Stimulated activated CD4-positive, alpha-beta T cell treated with anti-CD3 and anti-CD28 coated beads, TNF-alpha, amount 100 ng/mL, for 24 hours (primary cell): ENCODE measurements at places on chromosomes 1 and 21.

DNA sequence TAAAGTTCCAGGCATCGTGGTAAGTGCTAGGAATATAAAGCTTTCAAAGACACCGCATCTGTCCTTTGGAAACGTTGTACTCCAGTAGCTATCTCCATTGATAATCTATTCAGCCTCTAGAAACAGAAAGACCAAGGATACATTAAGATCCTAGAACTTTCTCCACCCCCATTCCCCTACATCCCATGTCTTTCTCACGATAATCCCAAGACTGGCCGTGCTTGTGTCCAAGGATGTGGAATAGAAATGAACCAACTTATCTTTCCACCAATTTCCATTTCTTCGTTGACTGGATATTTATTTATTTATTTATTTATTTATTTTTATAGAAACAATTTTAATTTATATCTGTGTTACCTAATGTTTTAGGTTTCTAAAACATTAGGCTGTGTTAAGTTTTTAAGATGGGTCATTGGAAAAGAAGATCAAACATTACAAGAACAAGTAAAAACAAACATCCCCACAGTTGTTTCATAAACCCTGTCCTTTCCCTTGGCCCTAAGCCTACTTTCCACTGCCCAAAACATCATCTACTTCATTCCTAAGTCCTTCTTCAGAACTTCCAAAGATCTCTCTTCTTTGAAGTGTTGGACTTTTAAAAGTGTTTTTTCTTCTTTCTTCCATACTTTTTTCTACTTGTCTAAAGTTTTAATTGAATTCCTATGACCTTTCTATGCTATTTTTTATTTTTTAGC lies 39.7 kb downstream of the LRRC8C start:
- no peak for DNase-seq

DNA sequence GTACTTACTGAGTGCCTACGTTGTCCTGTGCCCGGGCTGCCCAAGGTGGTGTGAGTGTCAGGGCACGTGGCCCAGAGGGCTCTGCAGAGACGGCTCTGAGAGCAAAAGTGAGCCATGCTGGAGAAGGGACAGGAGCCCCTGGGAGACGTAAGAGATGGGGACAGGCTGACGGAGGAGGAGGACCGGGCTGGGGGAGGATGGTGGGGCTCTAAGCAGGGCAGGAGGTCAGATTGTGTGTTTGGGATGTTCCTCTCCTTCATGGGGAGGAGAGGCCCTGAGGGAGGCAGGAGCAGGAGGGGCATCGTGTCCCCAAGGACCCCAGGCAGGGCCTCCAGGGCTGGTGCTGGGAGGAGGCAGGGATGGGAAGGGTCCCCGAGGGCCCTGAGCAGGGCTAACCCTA lies 158.9 kb downstream of the PCBP3 start:
- no peak for DNase-seq

GRCh38 chr1:219414250-219414649 lies 198.7 kb downstream of the ZC3H11B start:
- no peak for DNase-seq

DNA sequence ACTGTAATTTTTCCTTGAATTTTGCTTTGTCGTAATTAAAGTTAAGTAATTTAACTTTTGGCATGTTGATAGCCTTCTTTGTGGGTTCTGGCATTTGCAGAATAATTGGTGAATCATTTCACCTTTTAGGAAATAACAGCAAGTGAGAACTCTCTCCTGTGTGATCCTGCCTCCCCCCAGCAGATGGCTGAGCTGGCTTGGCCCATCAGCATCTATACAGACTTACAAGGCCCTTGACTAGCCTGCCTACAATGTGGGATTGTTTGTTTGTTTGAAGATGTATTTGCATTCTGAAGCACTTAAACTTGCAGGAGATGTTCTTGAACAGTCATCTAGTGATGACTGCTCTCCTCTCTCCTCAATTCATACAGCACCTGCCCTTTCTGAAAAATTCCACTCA lies 55.9 kb downstream of the MACO1 start:
- no peak for DNase-seq

- DNase-seq, result no peak
These were observed 151.1 kb downstream of the LYPLAL1 start for GRCh38 chr1:219324629-219325367.

DNA sequence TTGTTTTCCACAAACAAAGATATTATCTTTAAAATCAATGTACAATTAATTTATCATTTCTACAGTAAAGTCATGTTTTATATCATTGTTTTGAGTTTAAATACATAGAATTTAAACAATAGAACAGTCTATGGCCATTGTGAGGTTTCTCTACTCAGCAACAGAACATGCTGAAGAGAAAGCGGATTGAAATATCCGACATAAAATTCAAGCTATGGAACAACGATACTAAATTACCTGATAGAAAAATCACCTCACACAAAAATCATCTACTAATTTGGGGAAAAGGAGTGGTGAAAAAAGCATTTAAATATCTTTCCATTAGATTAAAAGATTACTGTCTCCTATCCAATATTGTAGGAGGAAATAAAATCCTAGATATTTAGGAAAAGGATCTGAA lies 12.6 kb downstream of the CDKN2C start:
- no peak for DNase-seq

GRCh38 chr1:243921111-243921510 lies 71.1 kb upstream of the AKT3 start:
- DNase-seq, result no peak

GRCh38 chr1:41519667-41520066 lies 35.2 kb upstream of the EDN2 start:
- no peak for DNase-seq

DNA sequence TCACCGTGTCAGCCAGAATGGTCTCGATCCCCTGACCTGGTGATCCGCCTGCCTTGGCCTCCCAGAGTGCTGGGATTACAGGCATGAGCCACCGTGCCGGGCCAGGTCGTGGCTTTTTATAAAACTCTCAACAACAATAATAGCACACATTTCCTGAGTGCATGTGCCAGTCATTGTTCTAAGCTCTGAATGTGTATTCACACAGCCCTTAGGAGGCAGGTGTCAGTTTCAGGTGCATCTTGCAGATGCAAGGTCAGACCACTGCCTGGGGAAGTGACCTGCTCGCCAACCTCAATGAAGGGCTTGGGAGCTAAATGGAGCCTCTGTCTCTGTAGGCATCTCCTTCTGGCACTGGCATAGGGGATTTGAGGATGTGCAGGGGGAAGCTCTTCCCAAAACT lies 1.6 kb upstream of the LEFTY2 start:
- DNase-seq, result no peak

- DNase-seq, result no peak
These were observed 48.5 kb downstream of the BRINP3 start for GRCh38 chr1:190429141-190429540.
